T-cell (primary cell): ENCODE measurements at places on chromosomes 6 and 20.

- no peak for DNase-seq
Measured at GRCh38 chr6:138000941-138001340, 106.3 kb downstream of the PERP start.

GRCh38 chr20:21395666-21396598, 1.4 kb downstream of the NKX2-4 start:
- peak; percentile 54 for DNase-seq

- DNase-seq: no peak
Measured at GRCh38 chr6:40439026-40439800, 148.0 kb downstream of the LRFN2 start.

DNA sequence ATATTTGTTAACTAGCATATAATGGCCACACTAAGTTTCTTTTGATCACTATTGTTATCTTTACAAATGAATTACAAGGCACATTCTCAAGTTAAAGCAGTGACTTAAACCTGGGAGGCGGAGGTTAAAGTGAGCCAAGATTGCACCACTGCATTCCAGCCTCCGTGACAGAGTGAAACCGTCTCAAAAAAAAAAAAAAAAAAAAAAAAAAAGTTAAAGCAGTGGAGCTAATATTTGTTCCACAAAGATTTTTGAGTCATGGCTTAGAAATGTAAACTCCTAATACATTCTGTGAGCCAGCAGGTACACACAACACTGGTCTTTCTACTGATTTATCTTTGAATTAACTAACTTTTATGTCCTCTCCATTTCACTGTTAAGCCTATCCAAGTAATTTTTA, 221.7 kb upstream of the HTR1E start:
- DNase-seq: no peak

DNA sequence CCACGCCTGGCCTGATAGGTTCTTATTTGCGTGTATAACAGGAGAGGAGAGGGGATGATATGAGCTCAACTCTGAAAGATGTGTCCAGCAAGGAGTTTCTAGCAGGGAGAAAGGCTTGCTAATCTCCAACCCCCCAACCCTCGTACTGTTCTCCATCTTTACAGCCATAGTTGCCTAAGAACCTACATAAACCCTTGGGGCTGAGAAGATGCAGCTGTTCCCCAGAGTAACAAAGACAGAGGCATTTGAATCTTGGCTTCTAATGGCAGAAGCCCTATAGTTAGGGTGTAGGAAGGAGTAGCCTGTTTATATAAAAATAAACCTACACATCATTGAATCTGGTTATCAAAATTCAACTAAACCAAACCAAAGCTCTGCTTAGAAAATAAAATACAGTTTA, 631.4 kb upstream of the SLC35B3 start:
- no peak for DNase-seq

DNA sequence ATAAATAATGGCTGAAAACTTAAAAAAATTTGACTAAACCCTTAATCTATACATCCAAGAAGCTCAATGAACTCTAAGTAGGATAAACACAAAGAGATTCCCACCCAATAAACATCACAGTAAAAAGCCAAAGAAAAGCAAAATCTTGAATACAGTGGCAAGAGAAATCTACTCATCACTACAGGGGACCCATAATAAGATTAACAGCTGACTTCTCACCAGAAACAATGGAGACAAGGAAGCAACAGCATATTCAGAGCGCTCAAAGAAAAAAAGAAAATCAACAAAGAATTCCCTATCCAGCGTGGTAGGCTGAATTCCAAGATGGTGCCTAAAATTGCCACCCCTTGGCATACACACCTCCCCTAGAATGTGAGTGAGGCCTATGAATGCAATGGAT, 18.6 kb downstream of the SNX3 start:
- no peak for DNase-seq

DNA sequence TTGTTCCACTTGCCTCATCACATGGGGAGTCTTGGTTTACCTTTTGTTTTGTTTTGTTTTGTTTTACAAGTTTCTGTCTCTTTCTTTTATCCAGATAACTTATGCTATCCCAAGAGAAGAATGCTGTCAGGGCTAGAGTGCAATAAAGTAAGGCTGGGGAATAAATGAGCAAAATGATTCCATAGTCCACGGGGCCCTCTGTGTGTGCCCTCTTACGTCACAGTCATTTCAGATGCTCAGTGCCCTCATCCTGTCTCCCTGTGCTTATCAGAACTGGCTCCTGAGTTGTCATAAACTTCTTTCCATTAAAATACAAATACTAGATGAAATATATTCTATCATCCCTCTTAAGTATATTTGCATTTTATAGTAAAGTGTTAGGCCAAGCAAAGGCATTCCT, 30.8 kb upstream of the ENPP1 start:
- DNase-seq: no peak

GRCh38 chr6:124993327-124993726, 31.1 kb downstream of the RNF217 start:
- no peak for DNase-seq

- DNase-seq: no peak
Measured at GRCh38 chr6:71248878-71249544, 39.6 kb upstream of the OGFRL1 start.

DNA sequence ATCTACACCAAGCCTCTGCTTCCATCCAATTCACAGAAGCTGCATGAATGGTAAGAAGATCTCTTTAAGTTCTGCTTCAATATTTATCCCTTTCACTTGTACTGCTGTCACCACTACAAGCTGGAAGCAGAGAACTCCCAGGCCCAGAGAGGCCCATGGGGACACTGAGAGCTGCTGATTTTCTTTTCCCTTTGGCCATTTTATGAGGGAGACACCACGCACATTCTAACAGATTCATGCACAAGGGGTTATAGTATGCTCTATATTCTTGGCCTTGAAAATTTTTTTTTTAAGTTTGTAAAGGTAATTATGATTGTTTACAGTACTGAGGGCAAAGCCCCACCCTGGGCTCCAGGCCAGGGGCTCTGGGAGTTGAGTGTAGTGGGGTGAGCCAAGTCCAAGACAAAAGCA, 88.4 kb downstream of the MYB start:
- DNase-seq: no peak

DNA sequence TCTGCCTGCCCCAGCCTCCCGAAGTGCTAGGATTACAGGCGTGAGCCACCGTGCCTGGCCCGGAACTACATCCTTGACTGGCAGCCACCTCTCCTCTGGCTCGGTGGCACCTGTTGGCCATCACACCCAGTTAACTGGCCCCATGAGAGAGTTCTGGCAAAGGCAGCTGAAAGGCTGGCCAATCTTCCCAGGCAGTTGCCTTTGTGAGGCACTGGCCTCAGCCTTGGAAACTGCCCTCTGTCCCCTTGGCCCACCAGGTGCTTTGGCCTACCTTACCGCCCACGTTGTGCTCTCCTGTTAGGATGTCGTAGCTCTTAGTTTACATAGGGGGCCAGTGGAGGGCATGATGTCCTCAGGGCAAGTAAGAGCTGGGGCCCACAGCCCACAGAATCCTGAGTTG, 9.6 kb upstream of the MANBAL start:
- no peak for DNase-seq

GRCh38 chr6:146287691-146288369, 255.8 kb upstream of the RAB32 start:
- DNase-seq: no peak

GRCh38 chr6:36677059-36677749, 1.3 kb upstream of the CDKN1A start:
- DNase-seq: no peak

DNA sequence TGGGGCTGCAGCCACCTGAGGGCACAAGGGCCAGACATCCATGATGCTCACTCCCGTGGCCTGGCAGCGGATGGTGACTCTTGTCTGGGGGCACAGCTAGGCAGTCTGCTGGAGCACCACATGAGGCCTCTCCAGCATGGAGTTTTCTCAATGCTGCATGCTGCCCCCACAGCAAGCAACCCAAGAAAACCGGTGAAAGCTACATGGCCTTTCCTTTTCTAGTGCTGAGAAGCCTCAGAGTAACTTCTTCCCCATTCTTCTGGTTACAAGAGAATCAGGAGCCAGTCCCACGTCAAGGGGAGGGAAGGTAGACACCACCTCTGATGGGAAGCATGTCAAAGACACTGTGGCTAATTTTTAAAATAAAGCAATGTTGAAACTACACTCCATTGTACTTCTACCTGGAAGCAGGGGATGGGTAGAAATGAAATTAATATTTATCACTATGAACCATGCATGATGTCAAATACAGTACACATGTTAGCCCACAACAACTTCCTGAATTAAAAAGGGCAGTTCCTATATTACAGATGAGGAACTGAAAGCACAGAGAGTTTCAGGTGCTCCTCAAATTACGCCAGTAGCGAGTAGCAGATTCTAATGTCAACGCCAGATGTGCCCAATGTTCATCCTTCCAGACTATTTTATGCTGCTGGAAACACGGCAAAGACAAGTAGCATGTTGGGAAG, 101.5 kb downstream of the LAMP5 start:
- no peak for DNase-seq

DNA sequence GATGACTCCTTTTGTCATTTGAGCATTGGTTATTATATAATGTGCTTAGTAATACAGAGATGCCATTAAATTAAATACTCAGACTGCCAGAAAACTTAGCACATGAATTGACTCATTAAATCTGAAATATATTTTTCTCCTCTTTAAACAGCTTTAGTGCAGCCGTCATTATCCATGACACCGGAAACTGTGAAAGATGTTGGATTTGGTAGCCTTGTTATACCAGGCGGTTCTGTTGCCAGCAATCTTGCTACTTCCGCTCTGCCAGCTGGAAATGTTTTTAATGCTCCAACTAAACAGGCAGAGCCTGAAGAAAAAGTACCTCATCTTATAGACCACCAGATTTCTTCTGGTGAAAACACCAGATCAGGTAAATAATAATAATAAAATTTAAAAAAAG, 97.6 kb downstream of the SCAF8 start:
- DNase-seq: no peak

GRCh38 chr6:141421378-141421777, 711.3 kb upstream of the GJE1 start:
- no peak for DNase-seq

DNA sequence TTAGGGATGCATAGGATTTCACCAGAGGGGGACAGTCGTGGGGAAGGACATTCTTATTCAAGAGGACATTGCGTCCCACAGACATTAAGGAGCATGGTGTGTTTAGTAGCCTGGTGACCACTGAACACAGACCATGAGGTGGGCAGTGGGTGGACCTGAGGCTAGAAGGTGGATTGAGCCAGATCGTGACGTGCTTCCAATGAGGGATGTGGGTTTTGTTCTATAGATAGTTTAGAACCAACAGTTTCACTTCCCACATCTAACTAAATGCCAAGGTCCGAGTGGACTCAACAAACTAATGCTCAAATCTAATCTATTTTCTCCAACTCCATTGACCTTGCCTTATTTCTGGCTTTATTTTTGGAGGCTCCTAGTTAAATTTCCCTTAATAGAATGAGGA, 58.5 kb downstream of the OGFRL1 start:
- no peak for DNase-seq

- peak; percentile 100 for DNase-seq
Measured at GRCh38 chr6:89080281-89081128, at the start of gene PNRC1. Gene PNRC1 (plus strand): TSS chr6:89080751. CDS start chr6:89080895, 144 bp downstream.

GRCh38 chr20:51803148-51803854, 980 bp upstream of the SALL4 start:
- DNase-seq: no peak

DNA sequence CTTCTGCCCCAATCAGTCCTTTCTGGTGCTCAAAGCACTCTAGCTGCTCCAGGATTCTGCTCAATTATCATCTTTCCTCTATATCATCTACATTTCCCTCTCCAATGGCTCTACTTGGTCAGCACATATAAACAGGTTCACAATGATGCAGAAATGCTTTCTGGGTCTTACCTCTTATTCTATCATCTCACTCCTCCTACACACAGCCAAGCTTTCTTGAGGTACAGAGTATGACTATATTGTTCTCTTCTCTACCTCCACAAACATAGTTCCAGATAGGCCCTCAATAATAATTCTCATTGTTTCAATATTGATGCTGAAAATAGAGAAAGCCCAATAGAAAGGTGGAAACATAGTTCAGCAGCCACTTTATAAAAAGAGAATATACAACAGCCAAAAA, 48.2 kb downstream of the HIVEP2 start:
- DNase-seq: no peak

DNA sequence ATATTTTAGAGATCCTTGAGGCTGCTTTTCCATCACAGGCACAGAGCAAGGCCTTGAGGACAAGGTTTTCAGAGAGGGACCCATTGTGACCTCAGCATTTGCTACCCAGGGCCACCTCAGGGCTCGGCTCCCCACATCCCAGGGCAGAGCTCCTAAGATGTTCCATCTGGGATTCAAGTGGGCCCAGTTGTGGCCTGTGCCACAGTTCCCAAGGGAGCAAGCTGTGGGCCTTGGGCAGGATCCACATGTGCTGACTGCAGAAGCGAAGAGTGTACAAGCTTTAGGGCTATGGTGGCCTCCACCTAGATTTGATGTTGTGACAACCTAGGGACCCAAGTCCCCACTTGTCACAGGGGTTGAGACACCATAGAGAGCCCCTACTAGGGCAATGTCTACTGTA, 608.1 kb downstream of the HACE1 start:
- DNase-seq: no peak

GRCh38 chr6:99603421-99604165, 3.0 kb upstream of the PRDM13 start:
- no peak for DNase-seq

DNA sequence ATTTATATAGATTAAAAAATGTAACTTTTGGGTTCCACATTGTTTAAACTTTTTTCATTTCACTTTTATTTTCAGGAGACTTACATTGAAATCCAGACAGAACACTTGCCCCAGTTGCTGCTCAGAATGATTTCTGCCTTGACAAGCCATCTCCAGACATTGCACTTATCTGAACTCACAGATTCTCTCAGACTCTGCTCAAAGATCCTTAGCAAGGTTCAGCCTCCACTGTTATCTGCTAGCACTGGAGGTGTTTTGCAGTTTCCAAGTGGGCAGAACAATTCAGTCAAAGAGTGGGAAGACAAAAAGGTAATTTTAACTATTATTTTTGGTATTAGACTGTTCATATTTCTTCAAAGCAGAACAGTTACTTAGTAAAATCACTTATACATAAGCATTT, 58.0 kb downstream of the DOP1A start:
- DNase-seq: no peak

DNA sequence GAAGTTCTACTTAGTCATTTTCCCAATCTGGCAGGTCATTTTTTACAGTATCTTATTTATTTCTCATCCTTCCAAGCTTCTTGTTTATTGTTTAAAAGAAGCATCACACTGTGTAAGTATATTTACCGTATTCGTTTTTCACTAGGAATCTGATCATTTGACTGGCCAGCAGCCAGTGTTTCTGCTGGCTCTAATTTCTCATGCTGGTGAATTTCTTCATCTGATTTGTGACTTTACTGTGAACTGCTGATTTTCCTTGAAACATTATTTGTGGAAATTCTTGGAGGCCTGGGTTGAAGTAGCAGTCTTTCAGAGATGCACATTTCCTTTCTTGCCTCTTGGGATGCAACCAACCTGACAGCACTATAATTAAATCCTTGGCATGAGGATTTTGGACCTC, 65.9 kb downstream of the PREP start:
- no peak for DNase-seq
